ENCODE measurements at places on chromosomes 12 and 14. TPM values are rescaled to one million over a fixed set of nuclear protein-coding genes. Genes with fewer than 3 reads are reported as not detected.

The AMDHD1 gene
- 1.1 TPM for total RNA-seq

The OLR1 gene
- 0.36 TPM for total RNA-seq

The CCDC177 gene
- not detected for total RNA-seq

The SIX4 gene
- 2.1 TPM for total RNA-seq

The SERPINA6 gene
- total RNA-seq: not detected

The NRIP2 gene
- 2.7 TPM for total RNA-seq

The FAM181A gene
- total RNA-seq: not detected

The CCDC38 gene
- not detected for total RNA-seq

GRCh38 chr12:6114476-6114870 lies 10.0 kb downstream of the VWF start:
- H3K4me3 ChIP-seq: no peak overlapping the region
- no peak overlapping the region for H3K27ac ChIP-seq
- no peaks in the 10 kb centered on the region for H3K27me3 ChIP-seq
- DNase-seq: no peak
- H3K4me1 ChIP-seq: no peaks in the 10 kb centered on the region

DNA sequence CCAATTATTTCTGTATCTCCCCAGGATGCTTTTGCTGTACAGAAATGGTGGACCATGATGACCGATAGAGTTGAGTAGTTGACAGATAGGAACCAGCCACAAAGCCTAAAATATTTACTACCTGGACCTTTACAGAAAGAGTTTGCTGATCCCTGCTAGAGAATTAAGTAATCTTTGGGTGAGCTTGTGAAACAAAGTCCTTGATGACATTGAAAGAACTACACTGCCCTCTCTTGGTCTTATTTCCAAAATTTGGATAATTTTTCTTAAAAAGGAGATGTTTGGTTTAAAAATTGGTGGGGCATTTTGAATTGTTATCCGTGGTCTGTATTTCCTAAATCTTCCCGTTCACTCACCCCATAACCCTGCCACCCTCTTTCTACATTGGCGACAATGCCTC lies 13.7 kb upstream of the TCTN1 start:
- peaks cover 7% of the 10 kb centered on the region for H3K4me1 ChIP-seq
- no peak for DNase-seq
- no peaks in the 10 kb centered on the region for H3K36me3 ChIP-seq
- H3K27me3 ChIP-seq: no peaks in the 10 kb centered on the region

- peak overlapping the region; percentile 93 for H3K4me3 ChIP-seq
- peak overlapping the region; percentile 96 for H3K27ac ChIP-seq
- H3K36me3 ChIP-seq: no peaks in the 10 kb centered on the region
- H3K4me1 ChIP-seq: peaks cover 48% of the 10 kb centered on the region
- H3K27me3 ChIP-seq: no peaks in the 10 kb centered on the region
Observed at GRCh38 chr12:25960961-25961360, 2.5 kb downstream of the RASSF8 start.

GRCh38 chr14:102900631-102901571 lies 21.6 kb upstream of the AMN start:
- H3K27ac ChIP-seq: no peak overlapping the region
- no peak overlapping the region for H3K4me3 ChIP-seq
- peaks cover 8% of the 10 kb centered on the region for H3K36me3 ChIP-seq
- no peak for DNase-seq
- H3K27me3 ChIP-seq: no peaks in the 10 kb centered on the region

DNA sequence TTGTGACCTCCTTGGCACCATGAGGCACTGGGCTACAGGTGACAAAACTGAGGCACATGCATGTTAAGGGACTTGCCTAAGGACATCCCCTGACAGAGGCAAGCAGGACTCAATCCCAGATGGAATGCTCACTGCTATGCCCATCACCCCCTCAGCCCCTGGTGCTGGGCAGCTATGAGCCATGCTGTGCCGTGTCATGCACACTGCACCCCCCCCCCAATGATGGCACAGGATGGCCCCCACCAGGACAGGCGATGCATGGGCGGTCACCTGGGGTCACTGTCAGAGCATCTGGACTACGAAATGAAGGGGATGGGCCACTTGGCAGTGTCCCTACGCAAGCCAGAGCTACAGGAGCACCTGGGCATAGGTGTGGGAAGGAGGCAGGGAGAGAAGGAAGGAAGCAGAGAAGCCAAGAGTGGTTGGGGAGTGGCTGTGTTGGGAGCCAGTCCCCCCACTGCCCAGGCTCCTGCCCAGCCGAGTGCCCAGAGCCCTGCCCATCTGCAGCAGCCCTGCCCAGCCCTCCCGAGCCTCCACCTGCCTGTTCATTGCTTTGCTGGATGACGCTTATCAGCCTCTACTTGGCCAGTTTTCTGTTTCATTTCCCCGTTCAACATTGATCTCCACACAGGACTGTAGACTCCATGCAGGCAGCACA lies 84.9 kb upstream of the DIO3 start:
- DNase-seq: peak; percentile 41
- no peaks in the 10 kb centered on the region for H3K36me3 ChIP-seq
- H3K27ac ChIP-seq: no peak overlapping the region
- no peaks in the 10 kb centered on the region for H3K27me3 ChIP-seq
- no peak overlapping the region for H3K4me3 ChIP-seq

- H3K4me3 ChIP-seq: no peak overlapping the region
- no peaks in the 10 kb centered on the region for H3K36me3 ChIP-seq
- no peaks in the 10 kb centered on the region for H3K27me3 ChIP-seq
- DNase-seq: no peak
- H3K27ac ChIP-seq: no peak overlapping the region
Observed at GRCh38 chr14:77063571-77064171, 34.4 kb upstream of the CIPC start.

GRCh38 chr12:28966046-28966780 lies 182.9 kb upstream of the FAR2 start:
- no peak overlapping the region for H3K4me3 ChIP-seq
- no peak overlapping the region for H3K27ac ChIP-seq
- peak; percentile 64 for DNase-seq
- peaks cover 5% of the 10 kb centered on the region for H3K4me1 ChIP-seq
- no peaks in the 10 kb centered on the region for H3K36me3 ChIP-seq
- no peaks in the 10 kb centered on the region for H3K27me3 ChIP-seq

DNA sequence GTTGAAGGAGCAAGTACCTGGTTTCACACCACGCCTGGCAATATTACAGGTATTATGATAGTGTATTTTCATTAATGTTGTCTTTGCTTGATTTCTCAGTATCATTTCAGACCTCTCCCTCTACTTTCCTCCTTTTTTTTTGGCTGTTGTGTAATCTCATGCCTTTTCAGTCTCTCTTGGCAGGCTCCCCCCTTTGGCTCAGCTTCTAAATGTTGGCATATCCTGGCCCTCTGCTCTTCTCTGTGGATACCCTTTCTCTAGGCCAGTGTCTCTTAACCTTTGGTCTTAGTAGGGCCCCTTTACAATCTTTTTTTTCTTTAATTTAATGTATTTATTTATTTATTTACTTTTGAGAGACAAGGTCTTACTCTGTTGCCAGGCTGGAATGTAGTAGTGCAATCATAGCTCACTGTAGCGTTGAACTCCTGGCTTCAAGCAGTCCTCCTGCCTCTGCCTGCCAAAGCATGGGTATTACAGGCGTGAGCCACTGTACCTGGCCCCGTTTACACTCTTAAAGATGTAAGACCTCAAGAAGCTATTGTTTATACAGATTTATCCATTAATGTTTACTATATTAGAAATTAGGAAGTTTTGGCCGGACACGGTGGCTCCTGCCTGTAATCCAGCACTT lies 12.8 kb downstream of the MTHFD1 start:
- no peaks in the 10 kb centered on the region for H3K36me3 ChIP-seq
- H3K27me3 ChIP-seq: no peaks in the 10 kb centered on the region
- no peak for DNase-seq
- H3K27ac ChIP-seq: no peak overlapping the region
- no peak overlapping the region for H3K4me3 ChIP-seq

- H3K4me1 ChIP-seq: no peaks in the 10 kb centered on the region
- no peak for DNase-seq
Observed at GRCh38 chr12:21413369-21414277, 23.8 kb upstream of the PYROXD1 start.

DNA sequence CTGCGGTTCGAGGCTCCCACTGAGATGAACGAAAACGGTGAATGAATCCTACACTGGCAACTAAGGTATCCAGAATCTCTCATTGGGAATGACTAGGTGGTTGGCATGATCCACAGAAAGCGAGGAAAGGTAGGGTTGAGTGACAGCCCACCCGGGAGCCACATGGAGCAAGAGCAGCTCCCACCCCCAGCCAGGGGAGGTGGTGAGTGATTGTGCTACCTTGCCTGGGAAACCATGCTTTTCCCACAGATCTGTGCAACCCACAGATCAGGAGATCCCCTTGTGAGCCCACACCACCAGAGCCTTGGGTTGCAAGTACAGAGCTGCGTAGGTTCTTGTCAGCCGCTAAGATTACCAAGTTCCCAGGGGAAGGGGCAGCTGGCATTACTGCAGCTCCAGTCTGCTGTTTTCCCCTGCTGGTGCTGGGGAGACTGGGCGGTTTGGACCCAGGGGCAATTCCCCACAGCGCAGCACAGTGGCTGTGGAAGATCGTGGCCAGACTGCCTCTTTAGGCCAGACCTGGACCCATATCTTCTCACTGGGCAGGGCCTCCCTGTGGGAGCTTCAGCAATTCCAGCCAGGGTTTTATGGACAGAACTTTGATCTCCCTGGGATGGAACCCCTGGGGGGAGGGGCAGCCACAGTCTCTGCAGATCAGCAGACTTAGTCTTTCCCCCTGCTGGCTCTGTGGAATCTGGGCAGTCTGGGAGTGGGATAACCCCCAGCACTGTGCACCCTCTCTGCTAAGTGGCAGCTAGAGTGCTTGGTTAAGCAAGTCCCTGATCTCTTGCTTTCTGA lies 44.6 kb upstream of the PPP4R3A start:
- no peaks in the 10 kb centered on the region for H3K36me3 ChIP-seq
- DNase-seq: no peak
- no peak overlapping the region for H3K27ac ChIP-seq
- H3K4me3 ChIP-seq: no peak overlapping the region
- no peaks in the 10 kb centered on the region for H3K27me3 ChIP-seq
- H3K4me1 ChIP-seq: no peaks in the 10 kb centered on the region

GRCh38 chr12:39931231-39931630 lies 174.7 kb downstream of the SLC2A13 start:
- no peaks in the 10 kb centered on the region for H3K36me3 ChIP-seq
- no peak overlapping the region for H3K27ac ChIP-seq
- no peaks in the 10 kb centered on the region for H3K4me1 ChIP-seq
- no peak for DNase-seq

DNA sequence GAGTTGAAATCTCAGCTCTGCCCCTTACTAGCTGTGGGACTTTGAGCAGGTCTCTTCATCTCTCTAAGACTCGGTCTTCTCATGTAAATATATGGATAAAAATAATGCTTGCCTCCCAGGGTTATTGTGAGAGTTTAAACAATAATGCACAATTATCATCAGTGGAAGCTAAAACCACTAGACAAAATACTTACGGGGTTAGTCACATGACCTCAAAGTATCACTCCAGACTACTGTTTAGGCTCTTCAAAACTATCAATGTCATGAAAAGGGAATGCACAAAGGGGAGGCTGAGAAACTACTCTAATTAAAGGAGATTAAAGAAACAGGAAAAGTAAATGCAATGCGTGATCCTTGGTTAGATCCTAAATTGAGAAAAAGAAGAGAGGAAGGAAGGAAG lies 24.5 kb upstream of the TSPAN11 start:
- no peak for DNase-seq
- H3K27ac ChIP-seq: no peak overlapping the region
- H3K36me3 ChIP-seq: no peaks in the 10 kb centered on the region
- H3K27me3 ChIP-seq: no peaks in the 10 kb centered on the region
- no peaks in the 10 kb centered on the region for H3K4me1 ChIP-seq
- H3K4me3 ChIP-seq: no peak overlapping the region

DNA sequence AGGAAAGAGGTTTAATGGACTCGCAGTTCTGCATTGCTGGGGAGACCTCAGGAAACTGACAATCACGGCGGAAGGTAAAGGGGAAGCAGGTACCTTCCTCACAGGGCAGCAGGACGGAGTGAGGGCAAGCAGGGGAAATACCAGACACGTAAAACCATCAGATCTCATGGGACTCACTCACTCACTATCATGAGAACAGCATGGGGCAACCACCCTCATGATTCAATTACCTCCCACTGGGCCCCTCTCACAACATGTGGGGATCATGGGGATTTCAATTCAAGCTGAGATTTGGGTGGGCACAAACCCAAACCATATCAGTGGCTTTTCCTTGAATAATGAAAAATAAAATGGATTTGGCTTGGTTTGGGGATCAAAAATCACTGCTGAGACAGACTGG lies 380.5 kb downstream of the VRK1 start:
- no peaks in the 10 kb centered on the region for H3K4me1 ChIP-seq
- H3K36me3 ChIP-seq: no peaks in the 10 kb centered on the region
- no peak for DNase-seq
- no peaks in the 10 kb centered on the region for H3K27me3 ChIP-seq
- H3K4me3 ChIP-seq: no peak overlapping the region
- H3K27ac ChIP-seq: no peak overlapping the region
